ENCODE measurements at places on chromosomes 7 and 10.
A peak's percentile ranks its signal among the peaks of the same experiment; 100 is the strongest.

DNA sequence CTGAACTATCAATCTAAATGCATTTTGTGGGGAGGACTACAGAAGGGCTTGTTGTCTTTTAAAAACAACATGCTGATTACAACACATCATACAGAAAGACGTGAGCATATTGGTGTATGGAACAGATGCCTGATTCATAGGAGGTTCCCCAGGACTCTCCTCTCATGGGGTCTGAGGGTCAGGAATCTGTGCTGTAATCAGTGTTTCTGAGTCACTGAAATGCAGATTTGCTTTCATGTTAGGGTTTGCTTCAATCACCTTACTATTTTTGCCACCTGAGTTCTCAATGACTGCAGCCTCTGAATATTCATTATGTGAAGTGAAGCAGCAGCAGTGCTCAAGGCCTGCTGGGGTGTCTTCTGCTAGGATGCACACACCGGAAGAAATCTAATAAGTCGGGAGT, 550 bp upstream of the ANK3 start:
- DNase-seq: no peak

- DNase-seq: no peak
Measured at GRCh38 chr10:132411561-132412253, 14.7 kb downstream of the PWWP2B start.

DNA sequence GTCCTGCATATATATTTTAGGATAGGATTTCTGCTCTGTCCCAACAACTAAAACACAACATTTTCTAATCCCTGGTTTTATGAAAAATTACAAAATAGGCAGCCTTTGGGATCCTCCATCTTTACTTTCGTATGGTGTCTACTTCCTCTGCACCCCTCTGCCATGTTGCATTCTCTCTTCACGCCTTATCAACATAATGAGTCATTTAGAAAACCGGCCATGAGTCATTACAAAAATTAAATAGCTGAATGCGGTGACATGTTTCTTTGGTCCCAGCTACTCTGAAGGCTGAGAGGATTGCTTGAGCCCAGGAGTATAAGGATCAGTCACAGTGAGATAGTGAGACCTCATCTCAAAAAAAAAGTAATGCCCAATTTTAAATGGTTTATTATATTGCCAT, 148.1 kb upstream of the CELF2 start:
- no peak for DNase-seq

DNA sequence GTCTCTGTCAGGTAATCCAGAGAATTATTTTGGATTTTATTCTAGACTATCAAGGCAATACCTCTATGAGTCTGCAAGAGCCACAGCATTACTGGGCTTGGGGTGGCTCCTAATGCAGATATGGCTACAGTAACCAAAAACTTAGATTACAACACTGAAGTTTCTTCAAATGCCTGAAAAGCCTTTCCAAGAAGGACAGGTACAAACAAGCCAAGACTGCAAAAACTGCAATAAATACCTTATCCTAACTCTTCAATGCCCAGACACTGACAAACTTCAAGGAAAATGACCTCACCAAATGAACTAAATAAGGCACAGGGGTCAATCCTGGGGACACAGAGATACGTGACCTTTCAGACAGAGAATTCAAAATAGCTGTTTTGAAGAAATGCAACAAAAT, 82.0 kb downstream of the TES start:
- DNase-seq: no peak

- DNase-seq: no peak
Measured at GRCh38 chr10:48737886-48738285, 53.2 kb downstream of the WDFY4 start.

GRCh38 chr10:86798025-86798424, 41.6 kb downstream of the BMPR1A start:
- no peak for DNase-seq

DNA sequence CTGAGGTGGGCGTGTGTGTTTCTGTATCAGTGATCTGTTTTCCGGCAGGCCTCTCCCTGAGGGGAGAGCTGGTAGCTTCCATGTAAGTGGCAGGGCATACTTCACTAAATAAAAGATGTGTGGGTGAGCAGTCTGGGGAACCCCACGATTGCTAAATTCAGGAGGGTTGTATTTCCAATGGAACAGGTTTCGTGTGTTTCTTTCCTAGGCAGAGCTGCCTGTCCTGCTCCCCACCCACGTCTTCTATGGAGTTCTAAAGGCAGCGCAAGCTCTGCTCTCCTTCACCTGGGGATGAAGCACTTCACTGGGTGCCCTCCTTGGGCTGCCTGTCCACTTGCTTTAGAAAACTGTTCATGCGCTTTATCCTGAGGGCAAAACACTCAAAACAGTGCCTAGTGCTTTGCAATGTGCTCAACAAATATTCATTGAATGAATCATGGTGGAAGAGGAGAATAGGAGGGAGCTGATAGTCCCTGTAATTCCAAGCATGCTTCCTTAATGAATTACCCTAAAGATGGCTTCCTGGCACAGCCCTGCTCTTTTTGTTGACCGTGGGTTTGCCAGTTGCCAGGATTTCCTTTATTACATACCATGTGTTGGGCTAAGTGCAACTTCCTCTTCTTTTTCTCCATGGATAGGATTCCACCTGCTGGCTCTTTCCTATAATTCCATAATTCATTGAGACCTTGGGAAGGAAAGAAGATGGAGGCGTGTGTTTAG, 50.6 kb upstream of the SRPK2 start:
- DNase-seq: no peak

- DNase-seq: no peak
Measured at GRCh38 chr7:55464422-55464821, 99.3 kb downstream of the LANCL2 start.

DNA sequence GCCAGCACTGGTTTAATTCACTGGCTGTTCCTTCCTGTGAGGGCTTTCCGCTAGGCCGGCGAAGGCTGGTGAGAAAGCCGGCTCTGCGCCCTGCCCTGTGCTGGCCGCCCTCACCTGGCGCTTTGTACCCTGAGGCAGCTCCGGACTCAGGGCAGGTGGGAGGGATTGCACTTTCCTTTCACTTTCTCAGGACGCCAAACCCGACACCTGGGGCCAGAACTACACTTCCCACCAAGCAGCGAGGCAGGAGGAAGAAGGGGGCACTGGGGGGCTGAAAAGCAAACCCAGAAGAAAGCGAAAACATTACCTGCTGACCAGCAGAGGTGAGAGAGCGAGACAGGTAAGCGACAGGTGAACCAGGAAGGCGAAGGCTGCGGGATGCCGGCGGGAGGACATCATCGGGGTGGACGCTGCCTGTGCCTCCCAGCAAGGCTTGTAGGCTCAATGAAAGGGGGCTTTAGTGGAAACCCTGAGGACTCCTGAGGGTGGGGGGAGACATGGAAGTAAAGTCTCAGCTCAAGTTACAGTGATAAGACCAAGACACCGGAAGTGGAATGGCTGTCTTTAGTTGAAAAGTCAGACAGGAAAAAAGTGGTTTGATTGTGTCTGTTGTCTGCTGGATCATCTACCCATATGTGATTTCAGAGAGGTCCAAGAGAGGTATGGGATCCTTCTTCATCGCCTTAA, at the start of gene RAB19:
TSS of gene RAB19 (plus strand) at position 181 of the 687 bp plus-strand sequence. CDS start 3,589 bp downstream, outside the sequence.
- DNase-seq: peak; percentile 16

GRCh38 chr10:132638130-132638515, 100.5 kb downstream of the INPP5A start:
- DNase-seq: no peak

- DNase-seq: no peak
Measured at GRCh38 chr10:52678611-52679010, 94.0 kb downstream of the MBL2 start.

GRCh38 chr10:123614888-123615287, 51.3 kb upstream of the GPR26 start:
- peak; percentile 8 for DNase-seq

DNA sequence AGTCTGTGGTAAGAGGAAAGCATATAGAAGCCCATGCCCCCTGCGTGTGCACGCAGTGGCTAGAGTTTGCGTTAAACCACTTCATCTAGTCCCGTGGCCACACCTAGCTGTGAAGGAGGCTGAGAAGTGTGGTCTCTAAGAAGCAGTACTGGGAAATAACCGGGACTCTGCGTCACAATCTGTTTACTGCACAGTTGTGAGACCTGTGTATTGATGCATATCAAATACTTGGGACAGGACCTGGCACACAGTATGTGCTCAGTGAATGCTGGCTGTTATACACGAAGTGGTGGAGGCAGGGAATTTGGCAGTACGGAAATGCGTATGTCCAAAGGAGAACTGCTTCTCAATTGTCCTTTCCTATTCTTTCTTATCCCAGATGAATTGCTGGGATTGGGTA, 149.5 kb downstream of the ARHGAP21 start:
- DNase-seq: no peak

- no peak for DNase-seq
Measured at GRCh38 chr10:35633006-35633980, 8.8 kb downstream of the FZD8 start.

GRCh38 chr10:89476150-89476549, 59.2 kb downstream of the SLC16A12 start:
- DNase-seq: no peak

- DNase-seq: peak; percentile 61
Measured at GRCh38 chr10:91162495-91163268, 57.8 kb upstream of the PCGF5 start.

GRCh38 chr10:34102893-34103506, 712.1 kb downstream of the PARD3 start:
- DNase-seq: no peak

DNA sequence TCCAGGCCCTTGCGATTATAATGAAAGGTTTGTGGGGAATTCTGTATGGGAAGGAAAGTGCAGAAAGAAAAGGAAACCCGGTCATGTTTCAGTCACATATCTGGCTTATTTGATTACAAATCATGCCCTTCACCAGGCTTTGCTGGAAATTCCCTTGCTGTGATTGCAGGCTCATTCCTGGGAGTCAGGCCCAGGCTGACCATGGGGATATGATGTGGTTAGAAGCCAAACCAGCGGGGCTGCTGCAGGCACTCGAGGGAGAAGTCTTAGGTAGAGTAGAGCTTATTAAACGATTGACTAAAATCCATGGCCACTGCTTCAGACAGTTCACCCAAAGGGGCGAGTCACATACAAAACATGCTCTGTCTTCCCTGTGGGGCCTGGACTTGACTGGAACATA, 16.2 kb downstream of the PKD1L1 start:
- DNase-seq: no peak

DNA sequence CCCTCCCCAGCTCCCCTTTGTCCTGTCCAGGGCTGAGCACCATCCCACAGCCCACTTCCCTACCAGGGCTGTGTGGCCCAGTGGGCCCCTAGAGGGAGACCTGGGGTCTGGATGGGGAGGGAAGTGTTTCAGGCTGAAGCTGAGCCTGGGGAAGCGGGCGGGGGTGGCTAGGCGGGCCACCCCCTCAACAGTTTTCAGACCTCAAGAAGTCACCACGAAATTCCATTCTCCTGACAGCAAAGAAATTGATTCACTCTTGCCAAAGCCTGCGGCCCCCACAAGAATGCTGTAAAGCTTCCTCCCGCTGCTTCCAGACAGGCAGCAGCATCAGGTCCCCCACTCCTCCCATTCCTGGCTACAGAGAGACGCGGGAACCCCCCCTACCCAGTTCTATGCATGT, 2.5 kb upstream of the LFNG start:
- DNase-seq: no peak

DNA sequence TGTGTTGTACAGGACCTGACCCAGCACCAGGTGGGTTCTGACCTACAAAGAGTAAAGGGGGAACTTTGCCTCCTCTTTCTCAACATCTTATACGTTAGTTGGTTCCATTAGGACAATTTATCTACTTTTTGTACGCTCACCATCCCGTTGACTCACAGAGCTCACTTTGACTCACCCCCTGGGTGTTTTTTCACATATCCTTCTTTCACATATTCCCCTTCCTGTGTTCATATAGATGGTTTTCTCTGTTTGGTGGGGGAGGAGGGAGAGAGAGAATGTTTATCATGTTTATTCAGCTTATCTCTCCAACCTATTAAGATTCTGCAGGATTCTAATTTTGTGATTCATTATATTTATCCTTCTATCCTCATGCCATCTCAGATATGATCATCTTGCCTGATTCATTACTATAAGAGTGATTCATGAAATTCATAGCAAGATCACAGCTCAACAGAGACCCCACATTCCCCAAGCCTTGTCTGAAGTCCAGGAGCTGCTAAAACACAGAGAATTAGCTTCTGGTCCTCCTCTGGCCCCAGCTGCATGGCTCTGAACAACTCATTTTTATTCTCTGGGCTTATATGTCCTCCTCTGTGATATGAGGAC, 37.2 kb downstream of the PRSS2 start:
- no peak for DNase-seq

DNA sequence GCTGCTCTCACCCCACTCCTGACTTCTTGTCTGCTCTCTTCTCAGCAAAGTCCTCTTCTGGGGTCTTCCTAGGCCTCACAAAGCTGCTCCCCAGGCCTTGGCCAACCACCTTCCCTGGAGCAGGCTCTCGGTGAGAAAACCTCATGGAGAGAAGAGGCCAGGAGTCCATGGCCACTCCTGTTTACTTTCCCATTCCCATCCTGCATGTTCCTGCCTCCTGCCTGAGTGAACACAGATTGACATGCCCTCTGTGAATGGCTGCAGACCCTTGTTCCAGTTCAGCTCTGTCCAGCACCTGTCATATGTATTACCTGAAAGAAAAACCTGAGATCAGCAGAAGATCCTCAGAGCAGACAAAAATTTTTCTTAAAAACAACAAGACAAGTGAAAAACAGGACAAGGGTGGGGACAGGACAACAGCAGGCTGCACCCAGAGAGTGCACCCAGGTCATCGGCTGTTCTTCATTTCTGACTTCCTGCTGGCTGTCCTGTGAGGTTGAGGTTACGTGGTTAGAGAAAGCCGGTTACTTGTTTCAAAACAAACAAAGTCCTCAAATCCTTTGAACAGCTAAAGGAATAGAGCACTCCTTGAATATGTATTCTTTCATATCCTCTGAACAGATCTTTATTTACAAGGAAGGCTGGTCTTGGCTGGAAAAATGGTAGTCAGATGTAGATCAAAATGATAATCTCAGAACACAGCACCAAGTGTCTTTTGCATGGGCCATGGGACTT, 34.0 kb upstream of the DLD start:
- DNase-seq: no peak

- DNase-seq: no peak
Measured at GRCh38 chr7:48839108-48839507, 85.2 kb upstream of the CDC14C start.

DNA sequence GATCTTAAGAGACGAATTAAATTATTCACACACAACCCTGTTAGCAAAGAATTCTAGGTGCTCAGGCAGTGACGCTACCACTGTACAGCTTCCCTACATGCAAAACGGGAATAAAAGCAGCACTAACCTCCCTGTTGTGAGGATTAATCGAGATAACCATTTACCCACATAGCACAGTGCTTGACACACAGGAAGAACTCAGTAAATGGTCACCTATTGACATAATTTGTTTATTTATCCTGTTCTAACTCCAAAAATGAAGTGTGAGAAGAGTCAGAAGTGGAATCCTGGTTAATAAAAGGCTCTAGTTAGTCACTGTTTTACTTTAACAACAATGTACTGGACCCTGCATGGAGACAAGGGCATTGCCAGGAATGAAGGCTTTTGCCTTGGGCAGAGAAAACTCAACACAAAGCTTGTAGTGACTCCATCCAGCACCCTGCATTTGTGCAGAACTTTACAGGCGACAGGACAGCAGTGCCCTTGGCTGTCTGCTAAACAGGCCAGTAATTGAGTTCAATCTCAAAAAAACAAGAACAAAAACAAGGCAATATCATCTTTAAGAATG, 103.8 kb downstream of the SORBS1 start:
- DNase-seq: no peak

GRCh38 chr10:59240582-59241183, 64.2 kb downstream of the PHYHIPL start:
- no peak for DNase-seq

- no peak for DNase-seq
Measured at GRCh38 chr10:106780632-106781031, 383.9 kb downstream of the SORCS1 start.

All from stimulated activated CD4-positive, alpha-beta T cell treated with anti-CD3 and anti-CD28 coated beads, Interleukin-15, amount 100 ng/mL, for 1 hour (primary cell).